Coronary artery (tissue), 2 donors: ENCODE measurements at places on chromosomes 4 and X.

- no peak for DNase-seq
These were observed 269.0 kb upstream of the PABPC4L start for GRCh38 chr4:134470544-134470943.

DNA sequence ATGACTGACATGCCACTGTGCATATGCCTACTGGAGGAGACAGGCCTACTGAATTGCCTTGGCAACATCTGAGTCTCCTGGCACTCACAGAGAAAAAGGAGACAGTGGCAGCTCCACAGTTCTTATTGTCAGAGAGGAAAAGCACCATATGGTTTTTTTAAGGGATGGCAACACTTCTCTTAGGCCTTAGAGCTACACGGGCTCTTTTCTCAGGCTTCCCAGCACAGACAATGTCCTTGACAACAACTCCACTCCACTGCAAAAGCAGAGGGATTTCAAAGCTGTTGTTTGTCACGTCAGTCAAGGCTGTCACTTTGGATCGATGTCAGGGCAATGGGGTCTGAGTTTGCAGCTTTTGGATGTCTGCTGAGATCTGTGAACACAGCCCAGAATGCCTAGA lies 4.7 kb upstream of the CLCN4 start:
- no peak for DNase-seq

GRCh38 chr4:10998846-10999245 lies 314.3 kb upstream of the CLNK start:
- DNase-seq, result no peak

DNA sequence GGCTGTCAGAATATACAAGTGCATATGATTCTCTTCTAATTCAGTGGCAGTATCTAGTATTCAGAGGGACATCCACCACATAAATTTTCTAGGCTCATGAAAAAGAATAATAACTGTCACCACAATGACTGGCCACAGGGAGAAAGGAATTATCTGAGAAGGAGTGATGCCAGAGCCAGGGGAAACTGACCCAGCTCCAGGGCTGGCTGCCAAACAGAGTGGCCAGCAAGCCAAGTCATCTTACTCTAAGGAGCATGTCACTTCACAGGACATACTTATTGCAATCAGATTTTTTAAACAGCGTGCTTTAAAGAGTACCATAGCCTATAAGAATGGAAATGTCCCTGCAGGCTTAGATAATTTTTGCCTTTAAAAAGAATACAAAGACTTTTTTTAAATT lies 5.8 kb upstream of the SEPTIN11 start:
- DNase-seq, result no peak

- no peak for DNase-seq
These were observed 80.4 kb downstream of the DCUN1D4 start for GRCh38 chr4:51923343-51923742.

DNA sequence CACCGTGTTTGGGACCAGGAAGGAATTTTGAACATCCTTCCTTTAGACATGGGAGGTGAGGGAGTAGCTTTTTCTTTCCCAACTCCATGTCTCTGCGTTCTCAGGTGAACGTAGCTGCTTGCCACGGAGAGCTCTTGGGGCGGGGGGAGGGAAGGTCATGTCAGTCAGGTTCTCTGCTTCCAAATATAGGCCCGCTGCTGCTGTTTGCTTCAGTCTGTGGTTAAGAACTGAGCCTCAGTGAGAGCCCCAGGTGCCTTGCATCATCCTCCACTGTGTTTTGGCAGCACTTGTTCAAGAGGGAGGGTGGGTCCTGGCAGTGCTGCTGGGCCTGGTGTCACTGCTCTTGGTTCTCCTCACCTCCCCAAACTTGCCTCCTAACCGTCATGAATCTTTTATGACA lies 46.5 kb downstream of the HADH start:
- no peak for DNase-seq

- no peak for DNase-seq
These were observed 31.2 kb downstream of the CHM start for GRCh38 chrX:86016139-86016538.

GRCh38 chrX:31199056-31199839 lies 127.4 kb upstream of the FTHL17 start:
- no peak for DNase-seq

DNA sequence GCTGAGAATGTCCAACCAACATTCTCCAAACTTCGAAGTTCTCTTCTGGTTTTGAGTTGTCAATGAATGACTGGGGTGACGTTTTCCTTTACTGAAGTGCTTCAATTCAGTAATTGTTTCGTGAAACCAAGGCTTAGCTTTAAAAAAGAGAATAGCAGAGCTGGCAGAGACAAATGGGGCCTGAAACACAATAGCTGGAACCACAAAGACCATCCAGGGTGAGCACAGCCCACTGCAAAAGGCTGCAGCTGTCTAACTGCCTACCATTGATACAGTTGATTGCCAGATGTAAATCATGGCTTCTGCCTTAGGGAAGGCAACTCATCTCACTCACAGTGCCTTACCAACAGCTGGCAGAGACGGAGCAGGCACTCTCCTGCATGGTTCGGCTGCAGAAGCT lies 78.7 kb upstream of the ZNF518B start:
- no peak for DNase-seq

- DNase-seq, result no peak
These were observed 44.4 kb downstream of the RBM47 start for GRCh38 chr4:40585201-40585799.

DNA sequence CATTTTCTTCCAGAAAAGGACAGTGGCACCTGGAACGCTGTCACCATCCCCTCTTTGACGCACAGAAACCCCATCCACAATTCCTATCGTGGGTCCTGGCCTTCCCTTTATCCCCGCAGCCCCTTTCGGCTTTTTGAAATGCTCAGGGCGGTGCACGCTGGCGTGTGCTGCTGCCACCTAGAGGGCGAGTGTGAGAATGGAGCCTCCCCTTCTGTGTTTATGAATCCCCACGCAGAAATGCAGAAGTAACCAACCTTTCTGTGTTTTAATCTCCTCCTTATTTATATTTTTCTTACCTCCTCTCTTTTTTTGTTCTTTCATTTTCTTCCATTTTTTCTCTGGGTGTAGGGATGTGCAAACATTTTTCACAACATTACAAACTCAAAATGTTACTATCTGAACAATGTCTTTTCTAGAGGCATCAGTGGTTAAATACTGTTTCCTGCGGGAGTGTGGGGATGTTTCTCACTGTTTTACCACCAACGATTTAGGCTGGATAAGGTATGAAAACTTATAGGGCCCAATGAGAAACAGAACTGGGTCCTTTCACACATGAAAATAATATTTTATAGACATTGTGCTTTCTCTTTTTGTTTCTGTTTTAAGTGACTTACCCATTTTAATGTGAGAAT lies 50.0 kb downstream of the TMA16 start:
- DNase-seq, result no peak

DNA sequence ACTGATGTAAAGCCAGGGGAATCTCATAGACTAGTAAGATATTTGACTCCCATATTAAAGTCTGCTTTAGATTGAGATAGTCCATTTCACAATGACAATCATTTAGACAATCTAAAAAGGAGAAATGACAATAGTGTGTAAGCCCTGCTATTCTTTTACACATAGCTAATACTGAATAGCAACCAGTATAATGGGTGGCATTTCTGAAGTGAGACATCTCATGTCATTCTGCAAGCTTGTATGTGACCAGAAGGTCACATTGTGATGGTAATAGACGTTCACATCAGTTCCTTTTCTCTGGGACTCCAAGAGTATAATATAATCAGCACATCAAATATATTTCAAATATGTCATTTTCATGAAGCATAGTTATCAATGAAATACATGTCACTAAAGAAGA lies 440.2 kb downstream of the GALNTL6 start:
- DNase-seq, result no peak

DNA sequence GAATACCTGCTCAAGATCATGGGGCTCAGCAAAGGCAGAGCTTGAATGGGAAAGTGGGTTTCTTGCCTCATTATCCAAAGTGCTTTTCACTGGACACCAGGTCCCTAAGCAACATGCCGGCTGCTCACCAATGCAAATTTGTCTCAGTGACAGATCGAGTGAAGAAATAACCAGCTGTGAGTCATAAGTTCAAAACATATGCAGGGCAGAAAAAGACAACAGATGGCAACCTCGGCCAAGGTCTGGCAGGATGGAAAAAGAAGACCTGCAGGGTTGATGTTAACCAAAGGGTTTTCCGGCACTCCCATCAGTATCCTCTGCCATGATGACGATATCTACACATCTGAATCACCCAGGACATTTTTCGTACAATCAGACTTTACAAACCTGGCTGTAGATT lies 124.1 kb downstream of the AFAP1 start:
- peak; percentile 46 for DNase-seq

DNA sequence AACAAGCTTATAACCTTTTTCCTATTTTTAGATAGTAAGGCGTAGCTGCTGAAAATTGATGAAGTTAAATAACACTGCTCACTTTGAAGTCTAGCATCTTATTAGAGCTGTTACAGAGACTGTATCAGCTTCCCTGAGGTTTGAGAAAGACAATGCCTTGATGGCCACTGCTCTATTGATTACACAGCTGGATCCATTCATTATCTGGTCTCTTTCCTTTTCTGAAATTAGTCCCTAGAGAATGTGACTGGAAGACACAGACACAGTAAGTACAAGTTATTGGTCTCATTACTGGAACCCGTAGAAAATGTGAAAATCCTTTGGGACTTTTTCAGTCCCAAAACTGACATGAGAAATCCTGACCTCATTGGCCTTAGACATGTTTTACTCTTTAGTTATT lies 188.3 kb downstream of the NAF1 start:
- no peak for DNase-seq
